ENCODE measurements at places on chromosomes 1 and 21. TPM values are rescaled to one million over a fixed set of nuclear protein-coding genes. Genes with fewer than 3 reads are reported as not detected.

DNA sequence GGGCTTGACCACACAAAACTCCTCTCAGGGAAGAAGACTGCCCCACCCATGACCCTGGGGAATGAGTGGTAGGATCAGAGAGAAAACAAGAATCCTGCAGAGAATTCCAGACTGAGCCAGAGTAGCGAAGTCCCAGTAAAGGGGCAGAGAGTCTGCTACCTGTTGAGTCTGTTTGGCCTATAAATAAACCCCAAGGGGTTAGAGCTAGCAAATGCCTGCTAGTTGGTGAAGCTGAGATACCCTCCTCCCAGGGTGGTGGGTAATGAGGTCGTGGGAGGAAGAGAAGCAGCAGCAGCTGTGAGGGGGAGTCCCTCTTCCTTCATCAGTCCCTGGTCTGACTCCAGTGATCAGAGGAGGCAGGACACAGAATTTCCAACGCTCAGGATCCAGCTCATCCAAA is 2.5 kb downstream of the TRAF3IP3 start:
- peak; percentile 9 for DNase-seq

GRCh38 chr1:43405219-43405875 is 15.6 kb downstream of the SZT2 start:
- DNase-seq, result no peak

DNA sequence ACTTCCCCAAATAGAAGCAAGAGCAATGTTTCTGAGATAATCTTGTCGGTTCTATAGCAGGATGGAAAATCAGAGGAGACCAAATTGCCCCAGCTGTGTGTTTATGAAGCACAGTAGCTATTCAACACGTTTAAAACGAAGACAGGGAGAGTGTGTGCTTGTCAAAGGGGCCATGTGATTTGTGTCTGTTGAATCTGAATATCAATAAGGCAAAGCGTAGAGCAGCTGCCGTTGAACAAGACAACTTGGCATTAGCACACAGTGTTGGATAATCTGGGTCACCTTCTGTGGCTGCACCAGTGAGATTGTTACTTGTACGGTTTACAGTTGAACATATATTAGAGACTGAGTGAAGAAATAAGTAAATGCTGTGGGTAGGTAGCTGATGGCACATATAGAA is 1.0 kb downstream of the CRB1 start:
- DNase-seq, result no peak

DNA sequence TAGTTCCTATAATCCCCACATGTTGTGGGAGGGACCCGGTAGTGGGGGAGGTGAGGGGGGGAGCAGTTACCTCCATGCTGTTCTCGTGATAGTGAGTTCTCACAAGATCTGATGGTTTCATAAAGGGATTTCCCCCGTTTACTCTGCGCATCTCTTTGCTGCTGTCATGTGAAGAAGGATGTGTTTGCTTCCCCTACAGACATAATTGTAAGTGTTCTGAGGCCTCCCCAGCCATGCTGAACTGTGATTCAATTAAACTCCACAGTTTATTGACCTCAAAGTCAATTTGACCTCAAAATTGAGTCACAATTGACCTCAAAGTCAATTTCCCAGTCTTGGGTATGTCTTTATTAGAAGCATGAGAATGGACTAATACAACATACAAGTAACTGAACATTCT is 19.7 kb downstream of the DPH5 start:
- no peak for DNase-seq

DNA sequence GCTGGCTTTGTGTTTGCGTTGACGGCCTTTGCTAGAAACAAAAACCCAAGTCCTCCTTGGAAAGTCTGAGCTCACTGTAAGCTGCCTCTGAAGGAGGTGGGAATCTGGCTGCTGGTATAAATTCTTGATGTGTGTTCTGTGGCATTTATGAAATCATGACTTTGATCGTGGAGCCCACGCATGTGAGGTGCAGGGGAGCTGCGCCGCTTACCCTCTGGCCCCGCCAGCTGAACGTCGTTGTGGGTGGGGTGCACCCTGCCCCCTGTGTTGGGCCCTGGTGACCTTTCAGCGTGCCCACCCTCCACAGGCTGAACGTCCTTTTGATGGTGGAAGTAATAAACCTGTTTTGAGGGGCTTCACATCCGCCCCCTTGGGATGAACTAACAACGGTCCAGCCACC is 21.2 kb upstream of the DIP2A start:
- DNase-seq, result no peak

The SPRR1B gene
- total RNA-seq, result 328 TPM

The SELP gene
- total RNA-seq, result not detected

Data from mammary epithelial cell (primary cell).